ENCODE measurements at places on chromosomes 16 and 17.

- DNase-seq: no peak
Observed at GRCh38 chr17:4038076-4038475, 73.8 kb upstream of the ATP2A3 start.

DNA sequence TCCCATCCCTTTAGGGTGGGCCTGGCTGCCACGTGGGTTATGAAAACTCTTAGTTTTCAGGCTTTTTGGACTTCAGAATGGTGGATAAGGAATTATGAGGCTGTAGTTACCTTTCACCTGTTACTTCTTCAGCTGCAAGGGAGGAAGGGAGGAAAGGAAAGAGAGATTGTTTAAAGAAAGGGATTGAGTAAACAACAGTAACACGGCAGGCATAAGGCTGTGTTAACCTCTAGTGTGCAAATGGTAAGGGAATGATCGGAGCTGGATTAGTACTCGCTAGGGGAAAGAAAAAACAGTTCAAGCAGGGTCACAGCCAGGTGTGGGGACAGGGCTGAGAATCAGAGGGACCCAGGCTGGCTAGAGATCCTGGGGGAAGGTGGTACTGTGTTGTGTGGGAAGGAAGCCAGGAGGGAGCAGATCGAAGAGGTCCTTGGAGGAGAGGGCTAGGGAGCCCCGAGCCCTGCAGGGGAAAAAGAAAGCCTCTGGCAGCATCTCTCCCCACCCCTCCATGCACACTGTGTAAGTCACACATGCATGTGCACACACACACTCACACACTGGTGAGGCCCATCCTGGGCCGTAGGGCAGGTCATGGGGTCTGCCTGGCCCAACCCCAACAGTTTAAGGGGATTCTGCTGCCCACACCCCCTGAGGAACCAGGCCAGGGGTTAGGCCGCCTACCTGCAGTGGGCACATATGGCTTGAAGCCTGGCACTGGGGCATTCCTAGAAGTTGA is 49.7 kb downstream of the SNX20 start:
- DNase-seq: no peak

GRCh38 chr17:38719943-38720641 is 10.0 kb upstream of the CISD3 start:
- no peak for DNase-seq

DNA sequence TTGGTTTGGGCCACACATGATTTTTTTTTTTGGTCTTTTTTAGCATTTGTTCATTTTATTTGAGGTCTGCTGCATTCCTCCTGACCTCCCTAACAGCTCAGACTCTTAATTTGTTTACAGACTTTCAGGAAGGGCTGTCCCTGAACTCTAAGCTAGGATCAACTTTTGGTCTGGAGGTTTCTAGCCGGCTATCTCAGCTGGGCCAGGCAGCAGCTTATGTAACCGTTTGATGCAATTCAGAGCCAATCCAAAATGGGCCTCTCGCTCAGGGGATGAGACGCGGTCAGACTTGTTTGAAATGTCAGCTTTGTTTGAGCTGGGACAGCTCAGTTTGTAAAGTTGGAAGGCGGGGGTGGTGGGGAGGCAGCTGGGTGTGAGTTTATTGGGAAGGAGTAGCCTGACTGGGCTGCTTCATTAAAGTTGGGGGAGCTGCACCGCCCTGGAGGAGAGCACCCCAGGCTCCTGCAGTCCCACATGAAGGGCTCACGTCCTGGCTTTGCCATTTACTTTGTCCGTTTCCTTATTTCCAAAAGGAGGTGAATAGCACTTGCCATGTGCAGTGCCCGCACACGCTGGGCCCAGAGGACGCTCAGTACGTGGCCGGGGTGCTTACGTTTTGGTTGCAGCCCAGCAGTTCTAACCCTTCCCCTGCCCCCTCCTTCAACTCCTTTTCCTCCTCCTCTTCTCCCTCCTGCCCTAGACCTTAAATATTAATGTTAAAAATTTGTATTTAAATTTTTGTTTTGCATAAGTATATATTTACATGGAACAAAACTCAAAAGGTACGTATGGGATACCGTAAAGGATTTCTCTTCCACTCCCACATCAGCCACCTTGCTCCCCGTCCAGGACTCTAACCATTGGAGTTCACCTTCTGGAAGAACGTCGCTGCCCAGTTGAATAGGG is 121.2 kb downstream of the SNX29 start:
- DNase-seq: no peak

- no peak for DNase-seq
Observed at GRCh38 chr16:82651921-82652601, 25.3 kb downstream of the CDH13 start.

DNA sequence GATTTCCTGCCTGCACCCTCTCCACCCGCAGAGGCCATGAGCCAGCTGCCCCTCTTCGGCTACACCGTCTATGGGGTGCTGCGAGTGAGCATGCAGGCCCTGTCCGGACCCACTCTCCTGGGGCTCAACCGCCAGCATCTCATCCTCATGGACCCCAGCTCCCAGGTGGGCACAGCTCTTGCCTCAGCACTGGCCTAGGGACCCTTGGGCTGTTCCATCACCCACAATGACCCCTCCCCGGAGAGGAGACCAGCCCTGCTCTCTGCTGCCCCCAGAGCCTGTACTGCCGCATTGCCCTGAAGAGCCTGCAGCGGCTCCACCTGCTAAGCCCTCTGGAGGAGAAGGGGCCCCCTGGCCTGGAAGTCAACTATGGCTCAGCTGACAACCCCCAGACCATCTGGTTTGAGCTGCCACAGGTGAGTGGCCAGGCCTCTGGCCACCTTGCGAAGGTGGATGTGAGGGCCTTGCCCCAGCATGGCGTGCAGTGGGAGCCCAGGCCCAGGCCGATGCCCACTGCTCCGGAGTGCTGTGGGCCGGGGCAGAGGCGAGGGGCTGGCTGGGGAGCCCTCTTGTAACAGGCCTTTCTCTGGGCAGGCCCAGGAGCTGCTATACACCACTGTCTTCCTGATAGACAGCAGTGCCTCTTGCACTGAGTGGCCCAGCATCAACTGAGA is 7.3 kb upstream of the SMIM5 start:
- peak; percentile 94 for DNase-seq

DNA sequence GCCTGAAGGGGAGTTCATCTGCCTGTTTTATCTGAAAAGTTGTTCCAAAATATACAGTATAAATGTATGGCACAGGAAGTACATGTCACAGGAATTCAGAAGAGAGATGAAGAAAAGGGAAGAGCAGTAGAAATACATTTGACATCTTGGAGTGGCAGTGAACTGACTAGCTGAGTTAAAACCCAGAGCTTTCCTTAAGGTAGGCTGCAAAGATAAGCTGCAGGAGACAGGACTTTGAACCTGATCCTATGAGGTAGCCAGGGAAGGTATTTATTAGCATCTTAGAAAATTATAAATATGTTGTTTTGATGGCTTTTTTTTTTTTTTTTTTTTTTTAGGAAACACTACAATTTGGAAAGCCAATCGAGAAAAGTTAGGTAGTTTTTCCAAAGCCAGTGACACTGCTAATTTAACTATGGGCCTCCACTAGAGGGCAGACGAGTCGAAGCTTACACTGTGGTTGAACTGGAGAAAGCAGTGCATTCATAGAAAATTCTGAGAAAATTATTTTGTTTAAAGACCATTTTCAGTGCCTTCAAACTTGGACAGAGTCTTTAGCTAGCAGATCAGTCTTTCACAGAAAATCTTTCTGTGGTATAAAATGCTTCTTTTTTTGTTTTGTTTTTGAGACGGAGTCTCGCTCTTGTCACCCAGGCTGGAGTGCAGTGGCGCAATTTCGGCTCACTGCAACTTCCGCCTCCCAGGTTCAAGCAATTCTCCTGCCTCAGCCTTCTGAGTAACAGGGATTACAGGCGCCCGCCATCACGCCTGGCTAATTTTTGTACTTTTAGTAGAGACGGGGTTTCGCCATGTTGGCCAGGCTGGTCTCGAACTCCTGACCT is 122.3 kb downstream of the SSH2 start:
- DNase-seq: peak; percentile 61

DNA sequence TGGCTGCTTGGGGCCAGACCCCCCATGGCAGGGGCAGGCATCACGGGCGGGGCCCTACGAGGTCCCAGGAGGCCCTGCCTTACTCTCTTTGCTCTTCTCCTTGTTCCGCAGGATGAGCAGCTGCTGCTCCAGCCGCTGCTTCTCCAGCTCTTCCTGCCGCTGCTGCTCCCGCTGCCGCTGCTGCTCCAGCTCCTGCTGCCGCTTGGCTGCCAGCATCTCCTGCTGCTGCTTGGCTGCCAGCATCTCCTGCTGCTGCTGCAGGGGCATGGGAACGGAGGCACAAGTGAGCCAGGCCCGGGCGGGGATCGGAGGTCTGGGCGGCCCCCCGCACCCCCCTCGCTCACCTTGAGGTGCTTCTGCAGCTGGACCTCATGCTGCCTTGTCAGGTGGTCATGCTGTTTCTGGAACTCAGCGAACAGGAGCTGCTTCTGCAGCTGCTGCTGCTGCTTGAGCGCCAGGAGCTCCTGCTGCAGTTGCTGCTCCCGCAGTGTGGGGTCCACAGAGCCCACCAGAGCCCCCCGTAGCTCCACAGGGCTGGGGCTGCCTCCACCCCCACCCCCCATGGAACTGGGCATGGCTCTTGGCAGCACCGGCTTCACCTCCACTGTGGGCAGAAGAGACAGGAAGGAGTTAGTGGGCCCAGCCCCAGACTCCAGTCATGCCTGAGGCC is 22.8 kb downstream of the G6PC3 start:
- no peak for DNase-seq

DNA sequence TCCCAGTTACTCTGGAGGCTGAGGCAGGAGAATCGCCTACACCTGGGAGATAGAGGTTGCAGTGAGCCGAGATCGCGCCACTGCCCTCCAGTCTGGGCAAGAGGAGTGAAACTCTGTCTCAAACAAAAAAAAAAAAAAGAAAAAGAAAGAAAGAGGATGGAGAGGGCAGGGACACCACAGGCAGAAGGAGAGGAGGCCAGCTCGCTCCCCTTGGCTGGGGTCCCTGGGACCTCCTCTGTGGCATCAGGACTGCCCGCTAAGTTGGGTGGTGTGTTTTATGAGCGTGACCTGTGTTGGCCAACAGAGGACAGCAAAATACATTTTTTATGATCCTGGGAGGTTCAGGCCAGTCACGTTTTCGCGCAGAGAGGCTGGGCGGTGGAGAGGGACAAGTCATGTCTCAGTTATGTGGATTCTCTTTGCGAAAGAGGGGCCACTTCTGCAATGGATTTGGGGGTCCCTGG is 229.6 kb downstream of the MRTFB start:
- DNase-seq: peak; percentile 66

GRCh38 chr17:18921912-18922451 is 30.0 kb upstream of the SLC5A10 start:
- no peak for DNase-seq

GRCh38 chr16:83968306-83968851 is 335 bp downstream of the NECAB2 start:
- DNase-seq: no peak

DNA sequence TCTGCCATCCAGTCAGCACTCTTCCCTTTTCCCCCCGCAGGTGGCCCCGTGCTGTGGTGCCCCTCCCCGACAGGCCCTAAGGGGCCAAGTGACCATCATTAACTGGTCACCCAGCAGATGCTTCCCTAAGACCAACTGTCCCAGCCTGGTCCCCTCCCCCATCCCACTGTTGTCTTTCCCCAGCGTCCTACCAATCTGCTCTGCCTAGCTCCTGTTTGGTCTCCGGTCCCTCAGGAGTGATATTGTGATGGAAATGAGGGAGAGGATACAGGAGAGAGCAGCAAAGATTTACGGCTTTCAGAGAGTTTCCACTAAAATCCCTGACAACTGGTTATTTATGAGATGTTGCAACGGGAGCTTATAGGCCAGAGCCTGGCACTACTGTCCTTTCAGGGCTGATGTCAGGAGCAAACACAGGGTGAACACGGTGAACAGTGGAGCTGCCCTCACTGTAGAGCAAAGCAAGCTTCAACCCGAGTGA is 1.4 kb upstream of the TTLL6 start:
- DNase-seq: peak; percentile 86

DNA sequence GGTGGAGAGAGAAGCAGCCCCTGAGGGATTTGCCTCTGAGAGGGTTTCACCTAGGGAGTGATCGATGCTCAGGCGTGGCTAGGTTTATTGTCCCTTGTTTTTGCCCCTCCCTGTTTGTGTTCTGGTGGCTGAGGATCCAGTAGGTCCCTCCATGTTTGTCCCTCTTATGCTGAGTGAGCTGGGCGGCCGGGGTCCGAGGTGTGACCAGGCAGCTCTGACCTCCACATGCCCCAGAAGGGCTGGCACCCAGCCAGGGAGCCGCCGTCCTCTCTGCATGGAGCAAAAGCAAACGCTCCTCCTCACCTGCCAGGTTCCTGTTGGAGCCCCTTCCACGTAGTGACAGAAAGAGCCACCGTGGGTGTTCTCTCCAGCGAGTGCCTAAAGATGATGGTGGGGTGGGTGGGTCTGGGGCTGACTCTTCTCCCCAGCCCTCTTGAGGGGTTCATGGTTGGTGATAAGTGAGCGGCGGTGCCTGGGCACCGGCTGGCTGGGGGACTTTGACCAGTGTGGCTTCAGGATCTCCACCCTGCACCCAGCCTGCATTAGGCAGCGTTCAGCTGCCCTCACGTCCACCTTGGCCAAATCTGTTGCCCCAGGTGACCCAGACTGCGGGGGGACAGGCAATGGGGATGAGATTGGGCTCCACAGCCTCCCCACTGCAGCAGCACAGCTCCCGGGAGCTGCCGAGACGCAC is 14.1 kb upstream of the NUDT16L1 start:
- DNase-seq: no peak

DNA sequence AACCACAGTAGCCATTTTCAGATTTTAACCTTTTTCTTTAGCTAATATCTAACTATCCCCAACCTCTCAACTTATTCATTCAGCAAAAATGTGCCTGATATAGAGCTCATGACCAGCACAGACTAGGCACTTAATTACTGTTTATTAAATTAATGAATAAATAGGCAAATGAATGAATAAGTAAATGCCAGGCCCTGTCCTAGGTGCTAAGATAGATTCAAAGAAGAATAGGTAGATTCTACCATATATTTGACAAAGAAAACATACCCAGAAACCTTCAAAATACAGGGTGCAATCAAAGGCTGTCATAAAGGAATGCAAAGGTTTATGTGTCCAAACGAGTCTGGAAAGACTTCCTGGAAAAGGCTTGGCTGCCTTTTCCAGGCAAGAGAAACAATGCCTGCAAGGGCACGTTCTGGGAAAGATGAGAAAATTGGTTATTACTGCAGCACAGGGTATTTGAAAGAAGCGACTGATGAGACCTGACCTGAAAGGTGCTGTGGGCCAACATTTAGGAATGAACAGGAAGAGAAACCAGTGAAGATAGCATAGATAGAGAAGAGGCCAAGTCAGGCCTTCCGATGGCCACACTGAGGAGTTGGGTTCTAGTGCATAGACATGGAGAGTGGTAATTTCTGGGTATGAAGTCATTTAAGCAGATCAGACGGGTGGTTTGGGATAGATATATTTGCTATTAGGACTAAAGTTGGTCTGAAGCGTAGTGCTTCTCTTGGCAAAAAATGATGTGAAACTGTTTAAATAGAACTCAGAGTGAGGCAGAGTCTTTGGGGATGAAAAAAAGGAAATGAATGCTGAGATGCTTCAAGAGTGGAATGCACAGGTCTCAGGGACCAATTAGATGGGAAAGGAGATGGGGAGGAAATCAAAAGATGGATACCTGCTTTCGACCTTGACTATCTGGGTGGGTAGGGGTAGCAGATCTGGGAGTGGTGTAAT is 11.4 kb upstream of the CCL2 start:
- no peak for DNase-seq

- no peak for DNase-seq
Observed at GRCh38 chr17:48378708-48379392, 51.2 kb downstream of the SKAP1 start.
